Stimulated activated CD4-positive, alpha-beta T cell treated with anti-CD3 and anti-CD28 coated beads, TNF-alpha, amount 100 ng/mL, for 24 hours (primary cell): ENCODE measurements at places on chromosomes 13 and 19.

- no peak for DNase-seq
These were observed 22.0 kb downstream of the C19orf47 start for GRCh38 chr19:40326201-40326600.

- DNase-seq = no peak
These were observed 107.3 kb downstream of the FGF14 start for GRCh38 chr13:102294407-102295018.

DNA sequence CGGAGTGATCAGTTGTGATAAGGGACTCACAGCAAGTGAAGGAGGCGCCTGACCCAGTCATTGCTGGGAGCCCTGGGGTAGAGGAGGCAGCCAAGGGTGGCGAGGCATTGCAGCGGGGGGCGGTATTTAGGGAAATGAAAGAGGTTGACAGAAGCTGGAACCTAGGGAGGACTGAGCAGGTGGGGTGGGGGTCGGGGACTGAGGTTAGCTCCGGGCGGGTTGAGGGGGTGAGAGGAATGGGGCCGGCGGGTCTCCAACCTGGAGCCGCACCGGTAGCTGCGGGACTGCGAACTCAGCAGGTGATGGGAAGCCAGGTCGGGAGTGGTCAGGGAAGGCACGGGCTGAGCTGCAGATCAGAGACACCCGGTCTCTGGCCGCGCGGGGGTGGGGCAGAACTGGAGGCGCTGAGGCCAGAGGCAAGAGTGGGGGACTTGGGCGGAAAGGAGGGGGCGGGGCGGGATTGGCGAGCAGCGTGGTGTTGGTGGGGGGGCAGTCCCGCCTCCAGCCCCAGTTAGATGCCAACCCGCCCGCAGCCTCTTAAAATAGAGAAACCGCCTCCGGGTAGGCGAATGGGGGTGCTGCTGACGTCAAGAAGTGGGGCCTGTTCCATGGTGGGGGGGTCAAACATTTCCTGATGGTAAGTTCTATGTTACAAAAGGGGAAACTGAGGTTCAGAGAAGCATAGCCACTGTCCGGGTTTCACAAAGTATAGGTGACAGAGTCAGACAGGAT lies 1.5 kb downstream of the MAST3 start:
- DNase-seq = peak; percentile 42

GRCh38 chr13:79782541-79783205 lies 301.7 kb downstream of the NDFIP2 start:
- DNase-seq = no peak

- DNase-seq = no peak
These were observed 748 bp downstream of the RAB4B start for GRCh38 chr19:40778706-40779284.

GRCh38 chr19:53549340-53549739 lies 11.4 kb downstream of the ZNF331 start:
- DNase-seq = no peak

DNA sequence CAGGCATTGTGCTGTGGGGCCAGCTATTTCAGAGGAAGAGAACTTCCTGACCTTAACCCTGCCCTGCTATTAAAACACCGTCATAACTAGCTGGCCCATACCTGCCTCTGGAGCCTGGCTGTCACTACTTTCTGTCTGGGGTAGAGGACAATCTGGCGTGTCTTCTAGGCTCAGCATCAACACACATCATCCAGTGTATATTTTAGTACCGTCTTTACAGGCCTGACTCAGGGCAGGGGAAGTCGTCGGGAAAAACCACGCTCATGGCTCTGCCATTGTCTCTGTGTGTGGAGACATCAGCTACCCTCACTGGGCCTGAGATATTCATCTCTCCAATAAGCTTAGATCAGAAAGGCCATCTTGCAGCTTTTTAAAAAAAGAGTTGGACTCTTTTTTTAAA lies 151.1 kb downstream of the KATNAL1 start:
- no peak for DNase-seq

GRCh38 chr13:111482126-111482525 lies 161.7 kb downstream of the TEX29 start:
- no peak for DNase-seq

GRCh38 chr13:42836930-42837690 lies 55.7 kb downstream of the FAM216B start:
- DNase-seq = no peak

- peak; percentile 78 for DNase-seq
These were observed 16.5 kb downstream of the SIGLEC7 start for GRCh38 chr19:51158474-51159129.

- no peak for DNase-seq
These were observed 407.3 kb upstream of the SGCG start for GRCh38 chr13:22773465-22773864.

DNA sequence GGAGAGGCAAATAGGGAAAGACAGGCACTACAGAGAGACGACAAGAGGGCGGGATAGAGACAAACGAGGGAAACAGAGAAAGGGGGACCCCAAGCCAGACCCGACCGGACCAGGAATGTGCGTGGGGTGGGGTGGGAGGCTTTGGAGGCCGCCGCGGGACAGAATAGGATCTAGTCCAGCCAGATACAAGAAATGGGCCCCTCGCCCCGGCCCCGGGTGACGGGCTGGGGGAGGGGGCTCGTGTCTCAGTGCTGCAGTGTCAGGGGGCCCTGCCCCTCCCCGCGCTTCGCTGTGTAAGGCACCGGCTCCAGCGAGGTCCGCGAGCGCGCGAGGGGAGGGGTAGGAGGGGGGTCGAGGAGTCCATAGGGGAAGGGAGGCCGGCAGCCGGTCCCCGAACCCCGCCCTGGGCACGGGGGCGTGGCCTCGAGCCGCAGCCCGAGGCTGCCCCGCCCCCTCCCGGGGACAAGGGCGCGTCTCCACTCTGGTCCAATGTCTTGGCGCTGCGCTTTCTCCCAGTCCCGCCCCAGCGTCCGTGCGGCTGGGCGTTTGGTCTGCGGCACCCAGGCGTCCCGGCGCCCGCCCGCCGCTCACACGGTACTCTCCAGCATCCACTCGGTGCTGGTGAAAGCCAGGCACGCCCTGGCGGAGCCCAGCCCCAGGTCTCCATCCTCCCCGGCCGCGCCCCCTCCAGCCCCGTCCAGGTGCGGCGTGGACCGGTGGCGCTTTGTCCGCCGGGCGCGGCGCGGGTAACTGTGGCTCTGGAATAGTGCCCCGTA lies 11.0 kb downstream of the IFNL1 start:
- no peak for DNase-seq

- no peak for DNase-seq
These were observed 14.3 kb downstream of the DLEU7 start for GRCh38 chr13:50829226-50829625.

DNA sequence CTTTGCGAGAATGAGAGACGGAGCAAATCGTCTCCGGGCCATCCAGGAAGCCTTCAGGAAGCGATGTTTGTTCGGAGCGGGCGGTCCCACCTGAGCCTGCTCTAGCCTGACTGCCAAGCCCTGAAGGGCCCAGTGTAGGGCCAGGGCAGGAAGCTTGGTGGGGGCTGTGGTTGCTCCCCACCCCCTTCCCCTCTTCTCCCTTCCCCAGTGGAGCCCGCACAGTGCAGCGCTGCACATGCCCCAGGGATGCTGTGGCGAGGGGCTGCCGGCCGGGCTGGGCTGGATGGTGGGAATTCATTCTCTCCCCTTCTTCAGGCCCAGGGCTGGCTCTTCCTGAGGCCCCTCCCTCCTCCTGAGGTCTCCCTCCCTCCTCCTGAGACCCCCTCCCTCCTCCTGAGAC lies 7.1 kb upstream of the GRTP1 start:
- no peak for DNase-seq

- no peak for DNase-seq
These were observed 19.6 kb downstream of the C13orf46 start for GRCh38 chr13:113954046-113954835.

DNA sequence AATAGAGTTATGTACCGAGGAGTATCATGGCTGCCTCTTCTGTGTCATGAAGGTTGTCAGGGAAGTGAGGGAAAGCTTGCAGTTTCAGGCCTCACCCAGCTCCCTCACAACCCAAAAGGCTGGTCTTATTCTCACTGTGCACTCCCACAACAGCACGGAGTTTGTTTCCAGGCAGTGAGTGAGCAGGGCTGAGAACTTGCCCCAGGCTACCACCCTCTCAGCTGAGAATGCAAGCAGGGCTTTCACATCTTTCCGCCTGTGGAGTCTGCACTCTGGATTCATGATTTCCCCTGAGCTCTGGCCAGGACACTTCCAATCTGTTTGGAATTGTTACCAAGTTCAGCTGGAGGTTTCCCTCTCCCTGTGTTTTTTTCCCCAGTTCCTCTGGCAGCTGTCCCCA lies 2284.7 kb upstream of the PCDH20 start:
- no peak for DNase-seq

DNA sequence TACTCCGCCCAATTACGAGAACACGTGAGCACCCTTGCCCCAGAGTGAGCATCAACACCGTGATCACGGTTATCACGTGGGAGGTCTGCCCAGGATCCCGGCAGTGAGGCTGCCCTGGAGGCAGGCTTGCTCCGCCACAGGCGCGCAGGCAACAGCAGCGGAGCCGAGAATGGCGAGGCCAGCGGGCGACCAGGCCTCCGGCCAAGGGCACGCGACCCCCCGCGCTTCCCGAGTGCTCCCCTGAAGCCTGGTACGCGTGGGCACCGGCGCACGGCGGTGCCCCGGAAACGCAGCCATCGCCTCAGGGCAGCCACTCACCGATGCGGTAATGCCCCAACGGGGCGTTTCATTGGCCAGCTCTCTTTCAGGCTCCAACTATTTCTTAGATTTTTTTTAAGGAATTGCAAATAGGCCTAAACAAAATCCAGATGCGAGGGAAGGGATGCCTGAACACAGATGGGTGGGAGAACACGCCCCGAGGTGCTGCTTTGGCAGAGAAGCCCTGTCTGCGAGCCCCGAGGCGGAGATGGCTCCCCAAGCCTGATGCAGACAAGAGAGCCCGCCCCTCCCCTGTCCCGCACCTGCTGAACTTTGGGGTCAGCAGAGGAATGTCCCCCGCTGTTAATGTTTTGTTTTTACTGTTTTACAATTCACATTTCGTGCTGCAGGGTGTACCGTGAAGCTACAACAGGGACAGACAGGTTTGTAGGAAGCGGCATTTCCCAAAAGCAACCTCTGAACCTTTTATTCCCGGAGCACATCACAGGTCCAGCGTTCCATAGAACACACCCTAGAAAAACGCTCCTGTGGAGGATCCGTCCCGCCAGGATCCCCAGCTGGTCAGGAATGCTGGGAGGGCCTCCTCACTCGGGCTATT lies 132.7 kb downstream of the ZDHHC20 start:
- no peak for DNase-seq

- no peak for DNase-seq
These were observed 22.9 kb downstream of the OLFM2 start for GRCh38 chr19:9913237-9914000.

- DNase-seq = no peak
These were observed 706.4 kb upstream of the KLHL1 start for GRCh38 chr13:70814684-70815083.

- no peak for DNase-seq
These were observed 135.2 kb downstream of the USP12 start for GRCh38 chr13:27036236-27036981.

DNA sequence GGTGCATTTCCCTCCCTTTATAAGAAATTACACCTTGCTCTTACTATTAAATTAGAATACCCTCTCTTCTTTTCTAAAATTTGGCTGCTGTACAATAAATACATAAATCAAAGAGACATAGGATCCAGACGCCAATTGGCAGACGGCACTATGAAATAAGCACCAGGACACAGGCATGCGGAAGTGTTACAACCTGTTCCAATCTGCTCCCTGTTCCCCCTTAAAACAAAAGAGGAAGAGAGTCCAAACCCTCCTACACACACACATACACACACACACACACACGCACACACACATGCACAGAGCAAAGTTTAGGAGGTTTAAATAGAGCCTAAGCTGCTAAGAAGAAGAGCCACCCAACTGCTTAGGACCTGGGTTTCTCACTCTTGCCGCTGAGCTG lies 75.6 kb upstream of the ZNF507 start:
- DNase-seq = no peak

DNA sequence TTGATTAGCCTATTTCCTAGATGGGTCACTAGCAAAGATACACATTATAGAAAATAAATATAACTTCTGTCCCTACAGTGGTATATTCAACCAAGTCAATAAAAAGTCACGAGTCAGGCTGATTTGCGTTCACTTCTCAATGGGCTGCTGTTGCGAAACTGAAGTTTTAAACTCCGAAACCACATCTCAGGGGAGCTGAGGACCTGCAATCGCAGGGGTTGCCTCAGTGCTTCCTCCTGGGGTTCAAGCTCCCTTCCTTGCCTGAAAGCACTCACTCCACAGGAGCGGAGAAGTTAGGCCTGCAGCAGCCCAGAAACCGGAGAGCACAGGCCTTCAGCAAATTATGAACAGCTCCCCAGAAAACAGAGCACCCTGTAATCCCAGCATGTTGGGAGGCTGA lies 39.6 kb downstream of the RAB20 start:
- DNase-seq = no peak

DNA sequence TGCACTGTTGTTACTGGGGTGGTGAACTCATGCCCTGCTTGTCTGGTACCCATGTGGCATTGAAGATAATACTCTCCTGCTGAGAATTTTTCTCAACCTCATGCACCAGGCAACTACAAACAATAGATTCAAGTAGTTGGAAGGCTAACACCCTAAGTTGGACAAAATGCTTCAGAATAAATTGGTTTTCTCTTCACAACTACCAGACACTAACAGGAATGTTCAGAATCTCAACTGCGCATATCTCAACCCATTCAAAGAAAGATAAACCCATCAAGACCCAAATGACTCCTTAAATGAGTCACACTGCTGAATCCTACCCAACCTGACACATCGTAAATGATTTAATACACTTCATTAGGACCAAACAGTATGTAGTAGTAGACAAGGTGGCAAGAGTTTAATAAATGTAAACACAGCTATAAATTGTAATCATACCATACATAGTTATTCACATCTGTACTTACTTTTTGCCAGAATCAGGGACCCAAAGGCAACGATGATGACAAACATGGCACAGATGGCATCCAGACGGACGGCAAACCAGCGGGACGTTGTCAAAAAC lies 227.4 kb downstream of the ABCC4 start:
- no peak for DNase-seq

GRCh38 chr19:6012426-6013170 lies 34.7 kb upstream of the RANBP3 start:
- no peak for DNase-seq

- DNase-seq = no peak
These were observed 34.2 kb downstream of the RXFP2 start for GRCh38 chr13:31773538-31773937.

DNA sequence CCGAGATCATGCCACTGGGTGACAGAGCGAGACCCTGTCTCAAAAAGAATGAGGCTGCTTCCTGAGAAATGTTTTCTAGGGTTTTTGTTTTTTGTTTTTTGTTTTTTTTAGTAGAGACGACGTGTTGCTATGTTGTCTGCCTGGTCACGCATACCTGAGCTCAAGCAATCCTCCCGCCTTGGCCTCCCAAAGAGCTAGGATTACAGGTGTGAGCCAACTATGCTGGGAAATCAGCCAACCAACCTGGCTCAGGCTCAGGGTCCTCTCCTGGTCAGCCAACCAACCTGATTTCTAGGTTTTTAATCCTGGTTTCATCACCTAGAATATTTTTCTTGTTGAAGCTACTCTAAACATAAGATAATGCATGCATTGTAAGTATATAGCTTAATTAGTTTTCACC lies 7.8 kb downstream of the DHX34 start:
- DNase-seq = no peak
